ENCODE measurements at places on chromosomes 5 and 9.

- DNase-seq, result no peak
These were observed 50.7 kb downstream of the C7 start for GRCh38 chr5:40960037-40960436.

- peak; percentile 48 for DNase-seq
These were observed 119.6 kb upstream of the NFIB start for GRCh38 chr9:14433351-14434157.

DNA sequence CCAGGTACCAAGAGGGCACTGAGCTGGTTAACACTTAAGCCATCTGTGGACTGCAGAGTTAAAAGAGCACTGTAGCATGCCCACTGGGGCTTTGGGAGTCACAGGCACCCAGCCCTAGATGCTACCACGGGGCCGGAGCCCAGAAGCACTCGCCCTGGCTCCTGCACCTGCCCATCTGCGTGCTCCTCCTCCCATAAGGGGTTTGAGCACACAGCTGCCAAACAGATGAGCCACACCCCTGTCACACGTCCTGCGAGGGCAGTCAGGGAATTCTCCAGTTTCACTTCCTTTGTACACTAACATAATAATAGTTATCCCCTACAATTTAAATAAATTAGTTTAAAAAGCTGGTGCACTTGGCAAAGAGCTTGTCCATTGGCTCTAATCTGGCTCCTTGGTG lies 4.5 kb upstream of the PCA3 start:
- no peak for DNase-seq

GRCh38 chr5:39475881-39476842 lies 51.4 kb upstream of the DAB2 start:
- DNase-seq, result no peak

- no peak for DNase-seq
These were observed 82.4 kb downstream of the MRPS30 start for GRCh38 chr5:44891116-44891515.

- no peak for DNase-seq
These were observed 464.7 kb upstream of the KLF4 start for GRCh38 chr9:107954312-107954711.

DNA sequence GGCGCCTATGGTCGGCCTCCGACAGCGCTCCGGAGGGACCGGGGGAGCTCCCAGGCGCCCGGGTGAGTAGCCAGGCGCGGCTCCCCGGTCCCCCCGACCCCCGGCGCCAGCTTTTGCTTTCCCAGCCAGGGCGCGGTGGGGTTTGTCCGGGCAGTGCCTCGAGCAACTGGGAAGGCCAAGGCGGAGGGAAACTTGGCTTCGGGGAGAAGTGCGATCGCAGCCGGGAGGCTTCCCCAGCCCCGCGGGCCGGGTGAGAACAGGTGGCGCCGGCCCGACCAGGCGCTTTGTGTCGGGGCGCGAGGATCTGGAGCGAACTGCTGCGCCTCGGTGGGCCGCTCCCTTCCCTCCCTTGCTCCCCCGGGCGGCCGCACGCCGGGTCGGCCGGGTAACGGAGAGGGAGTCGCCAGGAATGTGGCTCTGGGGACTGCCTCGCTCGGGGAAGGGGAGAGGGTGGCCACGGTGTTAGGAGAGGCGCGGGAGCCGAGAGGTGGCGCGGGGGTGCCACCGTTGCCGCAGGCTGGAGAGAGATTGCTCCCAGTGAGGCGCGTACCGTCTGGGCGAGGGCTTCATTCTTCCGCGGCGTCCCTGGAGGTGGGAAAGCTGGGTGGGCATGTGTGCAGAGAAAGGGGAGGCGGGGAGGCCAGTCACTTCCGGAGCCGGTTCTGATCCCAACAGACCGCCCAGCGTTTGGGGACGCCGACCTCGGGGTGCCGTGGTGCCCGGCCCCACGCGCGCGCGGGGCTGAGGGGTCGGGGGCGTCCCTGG lies 561 bp downstream of the DAPK1 start:
- peak; percentile 26 for DNase-seq

- DNase-seq, result no peak
These were observed 298.4 kb downstream of the NDUFS4 start for GRCh38 chr5:53858700-53859456.
